ENCODE measurements at places on chromosomes 13 and 19.

- no peak for DNase-seq
These were observed 21.9 kb upstream of the UBE2L5 start for GRCh38 chr13:30400376-30400775.

GRCh38 chr13:93977986-93978385, 501.5 kb downstream of the DCT start:
- DNase-seq: no peak

- no peak for DNase-seq
These were observed 675 bp downstream of the PEG3 start for GRCh38 chr19:56839652-56840450.

- no peak for DNase-seq
These were observed 104.6 kb downstream of the TEX26 start for GRCh38 chr13:31036731-31037695.

- DNase-seq: no peak
These were observed 1.4 kb downstream of the PEPD start for GRCh38 chr19:33520048-33520643.

DNA sequence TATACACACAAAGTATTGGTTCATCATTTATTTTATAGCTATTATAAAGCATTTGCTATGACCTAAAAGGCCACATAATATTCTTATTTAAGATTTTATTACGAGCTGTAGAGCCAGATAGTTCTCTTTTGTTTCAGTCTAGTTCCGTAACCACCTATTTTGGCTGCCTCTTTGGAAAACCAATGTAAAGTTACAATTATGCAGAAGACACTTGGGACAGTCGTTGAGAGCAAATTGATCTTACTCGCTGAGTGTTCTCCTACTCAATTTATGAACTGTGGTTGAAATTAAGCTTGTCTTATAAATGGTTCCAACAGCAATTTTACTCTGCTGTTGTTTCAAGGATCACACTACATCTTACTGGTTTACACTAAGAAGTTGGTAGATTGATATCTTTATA, 122.3 kb downstream of the SLC7A1 start:
- no peak for DNase-seq

GRCh38 chr13:85806553-85807175, 7.4 kb upstream of the SLITRK6 start:
- no peak for DNase-seq

- no peak for DNase-seq
These were observed 12.9 kb downstream of the PAK4 start for GRCh38 chr19:39138221-39139211.

DNA sequence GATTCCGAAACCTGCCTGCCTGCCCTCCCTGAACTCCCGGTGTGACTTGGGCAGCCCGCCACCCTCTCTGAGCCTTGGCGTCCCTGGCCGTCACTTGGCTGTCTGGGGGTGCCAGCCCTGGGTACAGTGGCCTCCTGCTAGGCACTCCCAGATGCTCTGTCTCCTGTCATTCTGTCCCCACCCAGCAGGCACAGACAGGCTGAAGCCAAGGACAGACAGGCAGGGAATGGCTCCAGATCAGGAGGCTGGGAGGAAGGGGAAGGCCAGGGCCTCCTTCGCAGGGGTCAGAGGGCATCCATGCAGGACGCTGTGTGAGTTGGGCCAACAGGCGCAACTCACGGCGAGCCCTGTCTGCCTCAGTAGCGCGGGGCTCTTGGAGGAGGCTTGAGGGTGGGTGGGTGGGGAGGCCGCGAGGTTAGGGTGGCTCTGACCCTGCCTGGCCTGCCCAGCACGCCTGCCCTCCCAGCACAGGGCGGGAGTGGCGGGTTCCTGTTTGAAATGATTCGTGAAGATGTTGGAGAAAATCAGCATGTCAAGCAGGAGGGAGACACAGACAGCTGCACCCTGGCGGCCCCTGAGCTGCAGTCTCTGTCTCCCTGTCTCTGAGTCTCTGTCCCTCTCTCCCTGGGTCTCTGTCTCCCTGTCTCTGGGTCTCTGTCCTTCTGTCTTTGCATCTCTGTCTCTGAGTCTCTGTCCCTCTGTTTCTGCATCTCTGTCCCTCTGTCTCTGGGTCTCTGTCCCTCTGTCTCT, 19.7 kb downstream of the KLHL26 start:
- no peak for DNase-seq

DNA sequence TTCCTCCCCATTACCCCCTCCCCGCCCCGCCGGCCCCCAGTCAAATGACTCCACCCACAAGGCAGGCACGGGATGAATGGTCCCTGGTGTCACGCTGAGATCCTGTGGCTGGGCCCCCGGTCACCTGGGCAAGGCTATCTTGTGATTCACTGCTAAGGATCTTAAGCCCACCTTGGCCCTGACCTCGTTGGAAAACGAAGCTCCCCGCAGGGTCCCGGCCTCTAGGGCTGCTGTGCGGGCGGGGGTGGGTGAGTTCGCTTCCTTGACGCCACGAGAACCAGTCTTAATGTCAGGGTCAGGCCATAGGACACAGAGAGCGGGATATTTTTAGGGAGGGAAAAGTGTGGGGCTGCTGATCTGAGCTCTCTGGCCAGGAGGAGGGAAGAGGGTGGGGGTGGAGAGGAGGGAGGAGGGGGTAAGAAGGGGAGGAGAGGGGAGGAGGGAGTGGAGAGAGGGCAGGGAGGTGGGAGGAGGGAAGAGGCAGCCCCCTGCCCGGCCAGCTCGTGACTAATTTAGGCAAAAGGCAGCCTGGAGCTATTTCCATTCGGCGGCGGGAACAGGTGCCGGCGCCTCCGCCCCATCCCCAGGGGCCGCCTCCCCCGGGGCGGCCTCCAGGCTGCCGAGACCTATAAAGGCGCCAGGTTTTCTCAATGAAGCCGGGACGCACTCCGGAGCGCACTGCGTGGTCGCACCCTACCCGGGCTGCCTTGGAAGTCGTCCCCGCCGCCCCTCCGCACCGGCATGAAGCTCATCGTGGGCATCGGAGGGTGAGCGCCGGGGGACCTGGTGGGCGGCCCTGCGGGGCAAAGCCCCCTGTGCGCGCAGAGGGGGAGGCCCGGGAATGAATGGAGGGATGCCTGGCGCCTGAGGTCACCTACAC, at the start of gene NMRK2:
NMRK2 (plus strand) TSS at position 139 of the 880 bp plus-strand sequence; CDS start at position 742, 603 bp downstream.
- DNase-seq: no peak

GRCh38 chr13:110346661-110347067, 39.6 kb downstream of the COL4A2 start:
- DNase-seq: no peak

GRCh38 chr13:44191504-44192171, 182.0 kb upstream of the SERP2 start:
- no peak for DNase-seq

Data from NCI-H1048 (cell line).